ENCODE measurements at places on chromosomes 3 and 15.
A peak's percentile ranks its signal among the peaks of the same experiment; 100 is the strongest.

- no peak overlapping the region for H3K4me3 ChIP-seq
- DNase-seq = no peak
- no peaks in the 10 kb centered on the region for H3K4me1 ChIP-seq
- H3K36me3 ChIP-seq = no peaks in the 10 kb centered on the region
These were observed 34.9 kb upstream of the ZNF385D start for GRCh38 chr3:21785765-21786437.

GRCh38 chr3:118445036-118445435 lies 589.6 kb downstream of the IGSF11 start:
- H3K36me3 ChIP-seq = no peaks in the 10 kb centered on the region
- H3K4me1 ChIP-seq = no peaks in the 10 kb centered on the region
- no peak overlapping the region for H3K27ac ChIP-seq
- H3K4me3 ChIP-seq = no peak overlapping the region
- no peaks in the 10 kb centered on the region for H3K27me3 ChIP-seq

DNA sequence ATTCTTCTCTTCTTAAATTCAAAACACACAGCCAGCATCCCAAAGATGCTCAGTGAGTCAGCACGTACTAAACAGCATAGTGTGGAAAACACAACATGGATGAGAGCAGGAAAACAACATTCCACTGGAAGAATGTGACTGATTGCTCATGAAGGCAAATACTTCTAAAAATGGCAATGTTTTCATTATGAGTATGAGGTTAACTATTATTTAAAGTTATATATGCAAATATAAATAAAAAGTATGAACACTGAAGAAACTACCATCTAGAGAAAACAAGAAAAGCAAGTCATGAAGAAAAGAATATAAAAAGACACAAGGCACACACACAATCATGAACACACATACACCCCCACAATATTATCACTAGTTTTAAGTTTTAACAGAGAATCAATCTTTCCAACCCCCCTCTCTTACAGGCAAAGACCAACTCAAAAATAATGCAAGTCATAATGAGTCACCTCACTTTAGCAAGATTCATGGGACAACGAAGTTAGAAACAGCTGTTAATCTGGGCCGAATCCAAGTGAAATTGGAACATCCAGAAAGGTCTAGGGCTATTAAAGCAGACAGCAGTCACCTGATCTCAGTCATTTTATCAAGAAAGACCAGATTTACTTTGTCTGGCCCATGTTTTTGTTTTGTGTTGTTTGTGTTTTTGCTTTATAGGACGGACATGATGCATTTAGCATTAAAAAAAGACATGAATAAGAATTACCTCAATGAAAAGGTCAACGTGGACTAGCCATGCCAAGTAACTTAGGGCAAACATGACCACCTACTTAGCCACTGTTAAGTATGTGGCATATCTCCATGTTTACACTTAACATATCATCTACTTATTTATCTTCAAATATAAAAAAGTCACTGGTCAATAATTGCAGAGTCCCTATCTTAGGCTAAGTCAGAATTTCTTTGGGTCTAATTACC lies 18.1 kb downstream of the GBE1 start:
- H3K4me3 ChIP-seq = no peak overlapping the region
- no peaks in the 10 kb centered on the region for H3K27me3 ChIP-seq
- no peak overlapping the region for H3K27ac ChIP-seq

DNA sequence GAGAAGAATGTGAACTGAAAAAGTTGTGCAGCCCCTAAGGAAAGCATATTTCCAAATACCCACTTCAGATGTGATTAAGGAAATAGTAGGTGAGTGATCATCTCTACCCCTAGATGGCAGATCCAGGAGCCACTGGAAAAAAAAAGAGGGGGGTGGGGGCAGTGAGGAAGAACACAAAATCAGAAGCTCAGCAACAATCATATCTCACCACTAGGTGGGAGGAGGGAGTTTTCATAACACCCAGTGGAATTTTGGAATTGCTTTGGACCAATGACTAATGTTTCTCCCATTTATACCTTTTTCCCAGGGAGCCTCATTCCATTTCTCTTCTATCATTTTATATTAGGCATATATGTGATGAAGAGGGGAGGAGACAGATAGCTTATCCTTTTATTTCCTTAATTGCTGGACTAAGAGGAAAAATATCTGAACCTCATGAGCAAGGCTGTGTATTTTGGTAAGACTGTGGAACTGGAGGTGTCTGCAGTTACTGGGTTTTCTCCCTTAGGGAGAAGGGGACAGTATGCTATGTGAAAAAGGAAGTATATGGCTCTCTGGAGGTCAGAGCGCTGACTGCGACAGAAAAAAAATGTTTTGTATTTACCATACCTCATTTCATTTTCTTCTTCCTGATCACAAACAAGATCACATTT lies 363.4 kb downstream of the GAP43 start:
- H3K4me1 ChIP-seq = no peaks in the 10 kb centered on the region
- DNase-seq = peak; percentile 47
- H3K27me3 ChIP-seq = no peaks in the 10 kb centered on the region
- H3K36me3 ChIP-seq = no peaks in the 10 kb centered on the region

GRCh38 chr3:156609546-156609945 lies 54.6 kb upstream of the SSR3 start:
- no peaks in the 10 kb centered on the region for H3K27me3 ChIP-seq
- H3K4me3 ChIP-seq = no peak overlapping the region
- H3K4me1 ChIP-seq = peaks cover 18% of the 10 kb centered on the region
- no peak overlapping the region for H3K27ac ChIP-seq
- DNase-seq = no peak

DNA sequence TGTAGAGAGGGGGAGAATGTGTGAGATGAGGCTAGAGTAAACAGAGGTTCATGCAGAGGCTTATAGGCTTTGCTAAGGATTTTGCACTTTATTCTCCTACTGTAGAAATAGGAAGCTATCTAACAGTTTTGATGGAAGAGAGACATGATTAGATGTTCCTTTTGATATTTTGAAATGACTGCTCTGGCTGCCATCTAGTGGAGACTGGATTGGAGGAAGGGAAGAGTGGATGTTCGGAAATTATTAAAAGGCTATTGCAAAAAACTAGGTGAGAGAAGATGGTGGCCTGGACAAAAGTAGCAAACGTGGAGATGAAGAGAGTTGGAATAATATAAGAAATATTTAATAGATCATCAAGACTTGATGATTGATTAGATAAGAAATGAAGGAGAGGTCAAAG lies 42.2 kb downstream of the SYN2 start:
- no peaks in the 10 kb centered on the region for H3K4me1 ChIP-seq
- H3K27ac ChIP-seq = no peak overlapping the region
- H3K36me3 ChIP-seq = no peaks in the 10 kb centered on the region
- DNase-seq = no peak

- DNase-seq = no peak
- no peak overlapping the region for H3K27ac ChIP-seq
- no peaks in the 10 kb centered on the region for H3K27me3 ChIP-seq
- H3K36me3 ChIP-seq = peaks cover 7% of the 10 kb centered on the region
- H3K4me3 ChIP-seq = no peak overlapping the region
These were observed 2.1 kb upstream of the ALAS1 start for GRCh38 chr3:52195823-52196331.

GRCh38 chr15:37086521-37086920 lies 13.8 kb downstream of the MEIS2 start:
- DNase-seq = no peak
- peak overlapping the region; percentile 12 for H3K27ac ChIP-seq
- no peak overlapping the region for H3K4me3 ChIP-seq
- peaks cover 48% of the 10 kb centered on the region for H3K4me1 ChIP-seq
- H3K36me3 ChIP-seq = peaks cover 87% of the 10 kb centered on the region

- no peak overlapping the region for H3K27ac ChIP-seq
- no peaks in the 10 kb centered on the region for H3K36me3 ChIP-seq
- H3K4me3 ChIP-seq = peak overlapping the region; percentile 21
- DNase-seq = peak; percentile 87
- no peaks in the 10 kb centered on the region for H3K27me3 ChIP-seq
These were observed 28.1 kb upstream of the SYNM start for GRCh38 chr15:99076555-99077308.

- H3K4me1 ChIP-seq = no peaks in the 10 kb centered on the region
- no peak for DNase-seq
These were observed 315.1 kb upstream of the GPR149 start for GRCh38 chr3:154745122-154745521.

DNA sequence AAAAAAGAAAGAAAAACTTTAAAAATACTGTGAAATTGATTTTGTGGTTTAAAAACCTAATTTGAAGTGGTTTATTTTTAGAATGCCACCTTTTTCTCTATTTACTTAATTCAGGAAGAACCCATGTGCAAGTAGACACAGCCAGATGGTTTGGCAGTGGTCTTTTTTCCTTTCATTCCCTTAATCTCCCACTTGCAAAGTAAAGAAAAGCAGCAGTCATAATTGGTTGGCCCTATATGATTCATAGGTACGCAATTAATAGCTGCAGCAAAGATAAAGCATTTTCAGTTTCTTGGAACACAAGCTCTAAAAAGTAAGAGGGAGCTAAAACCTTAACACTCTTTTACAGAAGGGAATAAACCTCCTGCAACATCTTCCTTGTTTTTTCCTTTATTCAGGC lies 115.3 kb downstream of the MECOM start:
- no peak overlapping the region for H3K27ac ChIP-seq
- no peaks in the 10 kb centered on the region for H3K27me3 ChIP-seq
- no peak for DNase-seq
- H3K36me3 ChIP-seq = no peaks in the 10 kb centered on the region
- H3K4me1 ChIP-seq = no peaks in the 10 kb centered on the region

DNA sequence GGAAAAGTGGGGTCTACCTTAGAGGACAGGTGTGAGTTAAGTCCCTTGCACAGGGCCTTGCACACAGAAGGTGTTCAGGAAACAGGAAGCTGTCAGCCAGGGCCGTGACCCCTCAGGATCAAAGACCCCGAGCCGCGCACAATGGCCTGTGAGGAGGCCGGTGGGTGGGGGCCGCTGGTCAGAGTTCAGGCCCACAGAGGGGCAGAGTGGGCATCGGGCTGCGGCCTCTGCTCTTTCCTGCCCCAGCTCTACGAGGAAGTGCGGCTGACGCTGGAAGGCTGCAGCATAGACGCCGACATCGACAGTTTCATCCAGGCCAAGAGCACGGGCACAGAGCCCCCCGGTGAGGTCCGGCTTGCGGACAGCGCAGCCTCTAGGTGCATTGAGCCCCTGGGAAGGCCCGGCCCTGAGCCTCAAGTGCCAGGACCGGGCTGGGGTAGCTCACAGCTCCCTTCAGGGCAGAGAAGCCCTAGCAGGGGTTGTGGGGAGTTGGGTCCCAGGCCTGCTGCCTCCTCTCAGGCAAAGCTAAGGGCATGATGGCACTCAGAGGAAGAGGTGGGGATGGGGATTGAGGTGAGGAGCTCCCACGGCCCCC lies 37.2 kb downstream of the PSTPIP1 start:
- peaks cover 14% of the 10 kb centered on the region for H3K36me3 ChIP-seq
- H3K27ac ChIP-seq = no peak overlapping the region
- no peaks in the 10 kb centered on the region for H3K27me3 ChIP-seq
- no peak for DNase-seq
- H3K4me1 ChIP-seq = peaks cover 32% of the 10 kb centered on the region

DNA sequence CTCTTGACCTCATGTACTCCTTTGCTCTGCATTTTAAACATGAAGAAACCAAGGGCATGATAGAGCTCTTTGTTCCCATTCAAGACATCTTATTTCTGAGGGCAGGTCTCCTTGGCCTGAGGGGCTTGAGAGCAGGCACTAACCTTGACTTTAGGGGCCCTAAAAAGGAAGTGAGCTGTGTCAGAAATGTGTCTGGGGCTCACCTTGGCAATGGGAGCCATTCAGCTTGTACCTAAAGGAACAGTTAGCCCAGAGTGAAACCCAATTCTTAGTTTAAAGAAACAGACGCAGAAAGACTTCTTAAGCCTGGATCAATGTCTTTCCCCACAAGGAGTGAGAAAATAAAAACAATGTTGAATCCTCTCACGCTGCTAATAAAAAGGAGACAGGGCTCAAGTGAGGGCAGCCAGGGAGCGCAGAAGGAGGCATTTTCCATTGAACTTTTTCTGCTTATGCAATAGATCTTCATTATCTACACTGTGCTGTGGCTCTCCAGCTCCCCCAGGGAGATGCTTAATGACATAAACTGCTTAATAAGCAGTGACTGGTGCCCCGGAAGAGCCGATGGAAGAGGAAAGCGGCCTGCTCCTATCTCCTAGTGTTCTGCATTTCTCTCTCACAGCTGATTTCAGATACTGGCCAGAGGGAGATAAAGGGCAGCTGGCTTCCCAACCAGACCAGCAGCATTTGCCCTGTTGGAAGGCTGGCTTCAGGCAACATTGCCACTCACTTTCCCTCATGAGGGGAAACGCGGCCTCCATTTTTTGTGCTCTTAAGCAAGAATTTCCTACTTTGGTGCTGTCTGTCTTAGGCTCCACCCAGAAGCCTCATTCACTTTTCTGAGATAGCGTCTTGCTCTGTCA lies 152.0 kb downstream of the OPA1 start:
- DNase-seq = no peak
- no peaks in the 10 kb centered on the region for H3K36me3 ChIP-seq
- peaks cover 3% of the 10 kb centered on the region for H3K4me1 ChIP-seq

DNA sequence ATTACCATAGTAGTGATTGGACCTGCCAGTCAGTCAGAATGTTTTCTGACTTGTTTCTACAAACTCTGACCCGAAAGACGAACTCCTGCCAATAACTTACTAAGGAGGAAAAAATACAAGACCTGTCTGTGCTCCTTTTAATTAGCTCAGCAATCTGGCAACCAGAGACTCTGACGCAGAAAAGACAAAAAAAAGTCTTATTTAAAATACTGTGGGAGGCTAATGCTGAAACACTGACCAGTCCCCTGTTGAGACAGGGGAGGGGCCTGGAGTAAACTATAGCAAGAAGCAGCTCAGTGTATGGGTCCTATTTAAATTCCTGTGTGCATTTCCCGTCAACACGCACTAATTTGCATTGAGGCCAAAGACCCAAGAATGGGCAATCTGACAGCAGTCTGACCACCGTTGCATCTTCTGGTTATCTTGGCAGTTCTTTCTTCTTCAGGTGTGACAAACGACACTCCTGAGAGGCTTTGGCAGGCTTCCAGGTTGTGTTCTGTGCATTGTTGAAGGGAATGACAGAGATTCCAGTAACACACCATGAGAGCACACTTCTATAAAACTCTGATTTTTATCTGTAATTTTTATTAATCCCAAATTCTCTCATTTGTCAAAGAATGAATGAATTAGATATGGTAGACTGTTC lies 1114.3 kb downstream of the IGSF11 start:
- H3K27me3 ChIP-seq = no peaks in the 10 kb centered on the region
- H3K4me1 ChIP-seq = no peaks in the 10 kb centered on the region
- no peaks in the 10 kb centered on the region for H3K36me3 ChIP-seq
- DNase-seq = no peak

DNA sequence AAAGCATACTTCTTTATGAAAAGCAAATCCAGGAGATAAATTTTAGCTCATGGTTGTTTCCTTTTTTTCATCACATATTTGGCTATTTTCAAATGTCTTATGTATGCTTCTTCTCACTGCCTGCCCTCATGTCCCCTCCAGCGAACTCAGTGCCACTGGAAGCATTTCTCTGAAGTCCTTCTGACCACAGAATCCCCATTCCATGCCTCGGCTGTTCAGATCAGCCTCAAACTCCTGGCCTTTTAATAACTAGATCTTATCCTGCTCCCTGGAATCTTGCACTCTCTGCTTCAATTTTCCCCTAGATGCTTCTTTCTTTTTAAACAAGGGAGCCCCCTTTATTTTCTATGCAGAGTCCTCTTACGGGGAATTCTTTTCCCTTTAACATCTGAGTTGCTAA lies 10.1 kb downstream of the ETV5 start:
- H3K27me3 ChIP-seq = no peaks in the 10 kb centered on the region
- no peak overlapping the region for H3K4me3 ChIP-seq
- DNase-seq = no peak
- no peaks in the 10 kb centered on the region for H3K36me3 ChIP-seq
